ENCODE measurements at places on chromosomes 4 and X.
A peak's percentile ranks its signal among the peaks of the same experiment; 100 is the strongest.

- DNase-seq = no peak
Measured at GRCh38 chrX:50643525-50644137, 170.4 kb downstream of the SHROOM4 start.

GRCh38 chr4:169485086-169485485 is 127.3 kb downstream of the NEK1 start:
- no peak for DNase-seq

DNA sequence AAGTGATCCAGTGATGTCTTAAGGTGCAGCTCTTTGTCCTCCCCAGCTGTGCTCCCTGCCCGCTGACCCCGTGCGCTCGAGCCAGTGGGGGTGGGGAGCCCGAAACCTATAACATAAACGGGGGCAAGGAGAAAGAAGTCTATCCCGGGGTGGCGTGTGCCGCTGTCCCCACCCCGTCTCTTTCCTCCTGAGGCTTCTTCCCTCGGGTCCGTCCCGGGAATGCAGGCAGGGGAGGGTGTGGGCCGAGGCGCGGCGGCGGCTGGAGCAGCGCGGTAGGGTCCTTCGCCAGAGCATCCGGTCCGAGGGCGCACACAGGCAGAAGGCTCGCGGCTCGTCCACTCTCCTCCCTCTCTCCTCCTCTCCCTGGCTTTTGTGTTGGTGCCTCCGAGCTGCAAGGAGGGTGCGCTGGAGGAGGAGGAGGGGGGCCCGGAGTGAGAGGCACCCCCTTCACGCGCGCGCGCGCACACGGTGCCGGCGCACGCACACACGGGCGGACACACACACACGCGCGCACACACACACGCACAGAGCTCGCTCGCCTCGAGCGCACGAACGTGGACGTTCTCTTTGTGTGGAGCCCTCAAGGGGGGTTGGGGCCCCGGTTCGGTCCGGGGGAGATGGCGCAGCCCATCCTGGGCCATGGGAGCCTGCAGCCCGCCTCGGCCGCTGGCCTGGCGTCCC is at the start of gene RAB33A:
RAB33A (plus strand) TSS at position 517 of the 681 bp plus-strand sequence; CDS start at position 618, 101 bp downstream.
- DNase-seq = no peak

DNA sequence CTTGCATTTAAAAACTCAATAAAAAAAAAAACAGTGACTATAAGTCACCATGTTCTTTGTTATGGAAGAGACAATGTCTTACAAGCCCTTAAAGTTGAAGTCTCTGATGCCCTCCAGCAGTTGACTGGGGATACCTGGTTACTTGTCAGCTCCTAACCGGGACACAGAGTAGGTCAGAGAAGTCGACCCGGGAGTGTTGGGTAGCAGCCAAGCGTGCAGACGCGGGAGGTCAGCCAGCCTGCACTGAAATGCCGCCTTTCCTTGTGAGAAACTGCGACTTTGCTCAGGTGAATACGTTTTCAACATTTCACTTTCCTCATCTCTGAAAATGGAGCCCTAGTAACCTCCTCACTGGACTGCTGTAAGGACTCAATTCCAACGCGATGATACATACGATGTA is 81.8 kb downstream of the F11 start:
- DNase-seq = no peak

GRCh38 chr4:106971636-106972035 is 64.5 kb downstream of the DKK2 start:
- no peak for DNase-seq

DNA sequence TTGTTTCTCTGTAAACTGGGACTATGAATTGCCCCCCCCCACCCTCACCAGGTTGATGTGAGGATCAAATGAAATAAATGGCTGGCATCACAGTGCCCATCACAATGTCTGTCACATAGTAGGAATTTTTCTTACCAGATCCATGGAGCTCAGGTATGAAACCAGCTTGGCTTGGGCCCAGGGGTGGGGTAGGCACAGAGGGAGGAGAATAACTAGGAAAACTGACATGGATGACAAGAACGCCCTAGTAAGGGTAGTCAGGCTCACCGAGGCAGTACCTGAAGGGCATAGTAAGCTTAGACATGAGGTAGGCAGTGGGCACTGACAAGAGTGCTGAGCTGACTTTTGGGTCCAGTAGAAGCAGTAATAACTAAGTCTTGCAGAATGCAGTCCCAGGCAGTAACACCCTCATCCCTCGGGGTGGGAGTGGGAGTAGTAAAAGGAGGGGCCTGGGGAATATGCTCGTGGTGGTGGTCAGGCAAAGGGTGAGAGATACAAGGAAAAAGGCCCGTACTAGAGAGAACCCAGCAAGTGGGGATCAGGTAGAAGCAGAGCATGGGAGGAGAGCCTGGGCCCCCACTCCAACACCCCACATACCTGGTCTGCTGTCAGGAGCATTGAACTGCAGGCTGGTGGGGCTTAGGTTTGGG is 155.9 kb upstream of the PJA1 start:
- no peak for DNase-seq

DNA sequence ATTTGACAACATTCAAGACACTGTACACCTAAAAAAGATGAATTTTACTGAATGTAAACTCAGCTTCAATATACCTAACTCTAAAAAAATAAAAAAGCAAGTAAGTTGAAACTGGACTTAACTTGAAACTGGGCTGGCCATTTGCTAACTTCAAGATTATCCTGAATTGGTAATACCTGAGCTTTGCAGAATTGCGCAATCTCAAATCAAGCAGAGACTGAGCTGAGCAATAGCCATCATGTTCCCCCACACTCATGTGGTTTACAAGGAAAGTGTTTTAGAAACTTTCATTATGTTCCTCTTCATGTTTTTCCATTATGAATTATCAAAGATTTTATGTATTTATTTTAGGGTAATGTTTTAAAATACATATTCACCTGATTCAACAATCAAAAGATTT is 38.7 kb downstream of the ANXA5 start:
- no peak for DNase-seq

DNA sequence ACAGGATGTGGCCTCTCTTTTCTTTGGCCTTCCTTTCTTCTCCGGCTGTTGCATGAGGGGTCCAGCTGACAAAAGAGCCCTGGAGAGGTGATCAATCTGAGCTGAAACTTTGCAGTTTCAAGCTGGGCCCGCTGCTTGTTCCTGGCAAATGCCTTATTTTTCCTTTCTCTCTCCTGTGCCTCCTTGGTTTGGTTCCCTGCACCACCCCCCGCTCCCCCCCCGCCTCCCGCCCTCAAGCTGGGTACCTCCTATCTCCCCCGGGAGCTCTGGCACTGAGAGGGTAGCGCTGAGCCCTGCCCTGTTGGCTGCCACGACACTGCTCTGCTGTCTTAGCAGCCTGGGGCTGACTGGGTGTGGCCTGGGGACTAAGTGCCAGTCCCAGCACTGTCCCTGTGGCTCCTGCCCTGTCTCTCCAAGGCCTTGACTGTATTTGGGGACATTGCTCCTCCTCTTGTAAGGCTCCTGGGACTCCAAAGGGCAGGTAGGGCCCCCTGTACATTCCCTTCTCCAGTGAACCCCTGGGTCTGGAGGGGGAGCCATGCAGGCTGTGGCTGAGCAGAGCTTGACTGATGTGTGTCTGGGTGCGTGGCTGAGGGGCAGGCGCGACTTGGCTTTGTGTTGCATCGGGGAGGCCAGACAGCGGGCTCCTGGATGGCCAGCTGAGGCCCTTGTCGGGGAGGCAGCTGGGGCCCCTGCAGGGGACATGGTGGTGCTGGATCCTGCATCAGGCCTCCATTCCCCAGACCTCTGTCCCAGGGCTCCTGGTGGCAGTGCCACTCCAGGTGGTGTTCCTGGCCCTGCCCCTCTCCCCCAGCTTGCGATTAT is 1.1 kb downstream of the PLXNA3 start:
- DNase-seq = no peak

- DNase-seq = no peak
Measured at GRCh38 chr4:64520421-64520820, 111.2 kb upstream of the TECRL start.

- DNase-seq = no peak
Measured at GRCh38 chrX:39602195-39602594, 495.6 kb downstream of the BCOR start.

GRCh38 chr4:80489798-80490197 is 154.3 kb downstream of the CFAP299 start:
- DNase-seq = no peak

DNA sequence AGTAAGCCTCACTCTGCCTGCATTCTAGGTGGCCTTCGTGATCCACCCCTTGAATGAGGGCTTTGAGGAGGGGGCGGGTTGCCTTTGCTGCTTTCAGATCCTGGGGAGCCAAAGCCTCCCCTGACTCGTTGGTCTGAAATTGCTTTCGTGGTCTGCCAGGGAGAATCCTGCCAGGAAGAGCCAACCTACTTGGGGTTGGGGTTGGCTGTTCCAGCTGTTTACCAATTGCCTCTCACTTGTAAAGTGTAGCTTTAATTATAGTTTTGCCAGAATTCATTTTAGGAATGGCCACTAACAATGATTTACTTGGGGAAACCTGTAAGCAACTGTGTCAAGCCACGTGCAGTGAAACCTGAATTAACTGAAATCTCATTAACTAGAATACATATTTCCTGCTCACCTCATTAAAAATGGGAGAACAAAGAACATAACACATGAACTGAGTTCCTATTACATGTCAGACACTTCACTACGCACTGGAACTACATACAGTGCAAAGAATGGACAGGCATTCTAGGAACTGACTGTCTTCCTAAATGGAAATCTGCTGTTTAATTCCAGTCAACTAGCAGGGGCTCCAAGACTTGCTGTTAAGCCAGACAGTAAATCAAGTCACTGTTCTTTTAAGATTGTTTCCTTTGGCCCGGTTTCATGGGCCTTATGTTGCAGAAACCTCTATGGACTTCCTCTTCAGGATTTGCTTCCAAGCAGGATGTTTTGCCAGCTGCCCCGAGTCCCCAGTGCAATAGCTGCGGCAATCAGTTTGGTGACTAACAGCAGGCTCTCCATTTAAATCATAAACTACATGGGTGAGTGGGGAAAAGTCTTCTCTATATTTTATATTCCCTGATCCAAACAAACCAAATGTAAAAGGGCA is 16.4 kb upstream of the NKRF start:
- no peak for DNase-seq

DNA sequence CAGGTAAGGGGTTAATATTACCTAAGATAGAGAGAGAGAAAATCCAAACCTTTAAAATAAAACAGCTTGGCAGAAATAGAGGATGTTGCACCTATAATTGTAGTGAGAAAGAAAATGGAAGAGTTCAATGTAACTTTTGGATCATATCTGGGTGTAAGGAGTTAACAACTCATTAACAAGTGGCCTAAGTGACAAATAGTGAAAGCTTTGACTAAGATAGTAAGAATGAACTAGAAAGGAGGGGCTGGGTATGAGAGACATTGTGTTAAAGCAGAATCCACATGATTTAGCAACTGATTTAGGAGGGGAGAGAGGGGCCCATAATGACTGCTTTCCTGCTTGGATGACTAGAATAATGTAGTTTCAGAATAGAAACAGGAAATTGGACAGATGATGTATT is 761.0 kb downstream of the IL1RAPL1 start:
- DNase-seq = no peak

DNA sequence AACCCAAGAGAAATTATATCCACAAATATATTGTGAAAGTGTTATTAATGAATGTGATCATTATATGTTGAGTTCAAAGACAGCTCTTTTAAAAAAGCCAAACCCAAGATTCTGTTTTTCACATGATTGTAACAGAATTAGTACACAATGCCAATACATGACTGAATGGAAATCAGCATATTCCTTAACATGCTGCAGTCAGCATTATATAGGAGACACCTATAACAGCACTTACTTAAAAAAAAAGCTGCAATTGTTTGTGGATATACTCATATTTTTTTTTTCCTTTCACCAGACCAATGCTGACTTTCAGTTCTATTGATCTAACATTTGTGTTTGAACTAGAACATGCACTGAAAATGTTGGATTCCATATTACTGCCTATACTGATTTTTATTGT is 165.2 kb downstream of the CCSER1 start:
- no peak for DNase-seq

- no peak for DNase-seq
Measured at GRCh38 chrX:37786624-37787422, 7.0 kb downstream of the CYBB start.

DNA sequence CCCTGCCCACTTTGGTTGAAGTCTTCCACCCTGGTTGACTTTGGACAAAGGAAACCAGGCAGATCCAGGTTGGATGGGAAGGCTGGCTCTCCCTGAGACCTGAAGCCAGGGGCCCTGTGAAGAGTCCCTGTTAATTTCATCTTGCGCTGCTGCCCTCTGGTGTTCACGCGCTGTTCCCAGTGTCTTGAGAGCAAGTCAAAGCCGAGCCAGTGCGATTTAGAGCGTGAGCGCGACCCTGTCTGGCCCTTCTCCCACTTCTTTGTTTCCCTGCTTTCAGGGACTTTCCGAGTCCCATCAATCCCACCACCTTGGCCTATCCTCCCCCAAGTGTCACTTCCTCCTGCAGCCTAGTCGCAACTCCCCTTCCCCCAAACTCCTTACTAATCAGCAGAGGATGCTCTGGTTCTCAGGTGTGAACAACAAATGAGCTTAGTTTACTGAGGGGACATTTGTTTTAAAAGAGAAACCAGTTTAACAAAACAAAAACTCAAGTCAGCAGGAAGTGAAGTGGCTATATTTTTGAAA is 25.8 kb upstream of the CHRNA9 start:
- peak; percentile 75 for DNase-seq

DNA sequence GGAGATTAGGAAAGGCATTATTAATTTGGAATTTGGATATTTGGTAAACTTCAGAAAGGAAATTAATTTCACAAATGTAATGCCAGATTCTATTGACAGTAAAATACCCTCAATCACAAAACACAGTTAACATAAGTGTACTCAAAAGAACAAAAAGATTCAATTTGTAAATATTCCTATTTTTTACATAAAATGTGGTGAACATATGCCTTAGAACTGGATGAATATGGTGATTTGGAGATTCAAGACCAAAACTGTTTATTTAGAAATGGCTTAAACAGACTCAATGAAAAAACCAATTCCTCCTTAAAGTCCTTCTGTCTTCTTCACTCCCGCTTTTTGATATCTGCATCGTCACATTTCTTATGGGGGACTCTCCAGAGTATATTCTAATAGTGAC is 417.6 kb upstream of the TENM3 start:
- DNase-seq = no peak

- no peak for DNase-seq
Measured at GRCh38 chr4:38113132-38113531, 152.9 kb downstream of the PTTG2 start.

GRCh38 chrX:44447214-44447613 is 95.4 kb downstream of the FUNDC1 start:
- no peak for DNase-seq

DNA sequence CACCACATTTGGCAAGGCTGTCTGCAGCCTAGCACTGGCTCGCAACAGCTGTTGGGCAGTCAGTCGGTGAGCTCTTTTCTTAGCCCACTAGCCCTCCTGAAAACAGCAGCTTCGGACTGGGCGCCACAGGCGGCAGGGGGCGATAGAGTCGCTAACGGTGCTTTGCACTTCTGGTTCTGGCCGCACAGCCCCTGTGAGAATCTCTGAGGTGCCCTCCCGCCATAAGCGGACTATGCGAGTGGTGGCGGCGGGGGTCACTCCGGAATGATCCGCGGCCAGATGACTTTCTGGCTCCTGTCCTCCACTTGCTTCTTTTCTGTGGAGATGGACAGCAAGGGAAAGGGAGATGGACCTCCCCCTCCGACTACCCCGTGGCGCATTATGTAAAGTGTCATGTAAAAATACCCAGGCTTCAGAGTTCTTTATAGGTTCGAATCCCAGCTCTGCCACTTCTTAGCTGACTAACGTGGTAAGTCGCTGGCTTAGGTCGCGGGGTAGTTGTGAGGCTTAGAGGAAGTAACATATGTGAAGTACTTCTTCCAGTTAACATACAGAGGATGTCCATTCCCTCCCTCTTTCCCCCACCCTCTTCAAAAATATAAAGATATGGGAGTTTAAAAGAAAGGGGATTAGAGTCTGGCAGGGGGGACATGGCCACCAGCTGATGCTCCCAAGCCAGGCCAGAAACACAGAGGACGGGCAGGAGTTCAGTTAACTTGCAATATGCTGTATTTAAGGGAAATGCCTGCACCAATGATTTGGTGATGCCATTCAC is 11.0 kb downstream of the ARHGAP36 start:
- DNase-seq = no peak

Measured in CMK (cell line).